ENCODE measurements at places on chromosomes 11 and 22. TPM values are rescaled to one million over a fixed set of nuclear protein-coding genes. Genes with fewer than 3 reads are reported as not detected.

CPT1B gene
- total RNA-seq: 2.4 TPM

NPAS4 gene
- total RNA-seq: not detected

USH1C gene
- total RNA-seq: not detected

VSIG2 gene
- total RNA-seq: not detected

ANO9 gene
- 0.20 TPM for total RNA-seq

PHETA2 gene
- 0.17 TPM for total RNA-seq

OR51I2 gene
- total RNA-seq: not detected

SLC22A12 gene
- total RNA-seq: not detected

FAM83F gene
- total RNA-seq: not detected

ART1 gene
- not detected for total RNA-seq

LRRC74B gene
- total RNA-seq: not detected

PLA2G6 gene
- total RNA-seq: not detected

C11orf86 gene
- not detected for total RNA-seq

INS gene
- not detected for total RNA-seq

MYO7A gene
- not detected for total RNA-seq

TPBGL gene
- total RNA-seq: not detected

RANBP1 gene
- total RNA-seq: 828 TPM

SEZ6L gene
- not detected for total RNA-seq

DDX25 gene
- not detected for total RNA-seq

MS4A8 gene
- not detected for total RNA-seq

GRAP2 gene
- 0.22 TPM for total RNA-seq

TUBA8 gene
- 1.3 TPM for total RNA-seq

KRTAP5-7 gene
- total RNA-seq: not detected

APOA4 gene
- total RNA-seq: not detected

CCND1 gene
- total RNA-seq: 76.0 TPM

Data from M059J (cell line).